ENCODE measurements at places on chromosomes 16 and 17. TPM values are rescaled to one million over a fixed set of nuclear protein-coding genes. Genes with fewer than 3 reads are reported as not detected.

DNA sequence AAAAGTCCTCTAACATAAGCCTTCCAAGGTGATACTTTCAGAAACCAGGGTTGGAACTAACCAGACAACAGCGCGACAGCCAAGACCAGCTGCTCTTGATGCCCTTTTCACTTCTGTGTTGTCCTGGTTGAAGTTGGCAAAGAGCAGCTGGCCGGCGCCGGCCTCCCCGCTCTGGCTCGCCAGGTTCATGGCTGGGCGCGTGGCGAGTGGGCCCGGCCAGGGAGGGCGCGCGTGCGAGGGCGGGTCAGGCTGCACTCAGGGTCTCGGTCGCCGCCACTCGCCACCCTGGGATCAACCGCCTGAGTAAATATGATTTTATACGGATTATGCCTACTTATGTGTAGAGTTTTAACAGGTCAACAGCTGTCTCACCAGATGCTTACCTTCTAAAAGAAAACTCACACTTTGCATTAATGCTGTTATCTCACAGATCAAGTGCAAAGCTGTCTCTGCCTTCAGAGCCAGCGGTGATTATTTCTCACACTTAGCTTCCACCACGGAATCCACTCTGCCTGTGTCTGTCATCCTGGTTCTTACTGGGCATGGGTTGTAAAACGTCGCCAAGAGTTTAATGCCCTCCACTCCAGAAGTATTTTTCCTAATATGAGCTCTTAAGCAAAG is 13.5 kb downstream of the KCTD2 start:
- no peak overlapping the region for H3K27ac ChIP-seq
- peaks cover 12% of the 10 kb centered on the region for H3K36me3 ChIP-seq
- no peak overlapping the region for H3K4me3 ChIP-seq
- no peaks in the 10 kb centered on the region for H3K4me1 ChIP-seq
- H3K27me3 ChIP-seq, result no peaks in the 10 kb centered on the region

DNA sequence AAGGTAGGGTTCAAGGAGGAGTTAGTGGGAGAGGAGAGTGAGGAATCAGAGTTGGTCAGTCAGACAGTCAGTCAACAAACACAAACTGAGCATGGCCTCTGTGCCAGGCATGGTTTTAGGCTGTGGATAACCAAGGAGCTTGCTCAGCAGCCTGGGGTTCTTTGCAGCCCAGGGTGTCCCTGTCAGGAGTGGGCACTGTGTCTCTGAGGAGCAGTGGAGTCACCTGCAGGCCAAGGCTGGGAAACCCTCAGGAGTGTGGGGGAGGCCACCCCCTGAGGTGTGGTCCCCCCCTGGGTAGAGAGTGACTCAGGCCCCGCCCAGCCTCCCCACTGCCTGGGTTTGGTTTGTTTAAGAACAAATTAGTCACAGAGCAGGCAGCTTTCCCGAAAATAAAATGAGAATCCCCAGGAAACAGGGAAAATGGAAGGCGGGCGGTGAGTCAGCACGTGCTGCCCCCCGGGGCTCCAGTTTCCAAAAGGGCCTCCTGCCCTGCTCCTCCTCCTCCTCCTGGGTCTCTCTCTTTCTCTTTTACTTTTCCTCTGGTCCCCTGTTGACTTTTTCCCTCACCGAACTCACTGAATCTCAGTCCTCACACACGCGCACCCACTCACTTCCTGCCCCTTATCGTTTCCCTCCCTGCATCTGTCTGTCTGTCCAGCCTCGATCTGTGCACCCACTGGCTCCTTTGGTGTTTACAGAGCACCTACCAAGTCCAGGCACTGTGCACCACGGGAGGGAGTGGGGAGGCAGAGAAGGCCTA is 44.3 kb downstream of the SOCS3 start:
- H3K36me3 ChIP-seq, result no peaks in the 10 kb centered on the region
- H3K27ac ChIP-seq, result peak overlapping the region; percentile 91
- H3K27me3 ChIP-seq, result peaks cover 11% of the 10 kb centered on the region
- no peak for DNase-seq
- H3K4me3 ChIP-seq, result peak overlapping the region; percentile 73
- peaks cover 26% of the 10 kb centered on the region for H3K4me1 ChIP-seq

- H3K27me3 ChIP-seq, result no peaks in the 10 kb centered on the region
- no peaks in the 10 kb centered on the region for H3K4me1 ChIP-seq
- H3K27ac ChIP-seq, result no peak overlapping the region
Observed at GRCh38 chr17:550463-551180, 164.0 kb downstream of the VPS53 start.

DNA sequence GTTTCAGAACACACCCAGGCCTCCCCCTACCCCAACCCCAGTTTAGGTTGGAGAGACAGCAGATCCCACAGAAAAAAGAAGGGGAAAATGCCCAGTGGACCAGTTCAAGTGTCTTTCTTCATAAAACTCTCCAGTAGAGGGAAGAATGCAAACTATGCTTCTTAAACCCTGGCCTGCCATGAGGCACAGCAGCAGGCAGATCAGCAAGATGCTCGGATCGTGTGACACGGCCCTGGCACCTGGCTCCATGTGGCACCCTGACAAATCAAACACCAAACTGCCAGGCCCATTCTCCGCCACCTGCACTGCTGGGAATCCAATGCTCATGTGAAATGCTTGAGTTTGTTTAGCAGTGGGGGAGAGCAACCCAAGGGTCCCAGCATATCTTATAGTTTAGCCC is 166.8 kb downstream of the SOX9 start:
- no peaks in the 10 kb centered on the region for H3K27me3 ChIP-seq
- H3K27ac ChIP-seq, result no peak overlapping the region
- no peak for DNase-seq
- no peak overlapping the region for H3K4me3 ChIP-seq

PLK1 gene
- total RNA-seq, result 67.2 TPM

TM4SF5 gene
- total RNA-seq, result 5.3 TPM

Data from type B pancreatic cell (in vitro differentiated cells).